Panc1 (cell line): ENCODE measurements at places on chromosomes 16 and 17. TPM values are rescaled to one million over a fixed set of nuclear protein-coding genes. Genes with fewer than 3 reads are reported as not detected.

SEZ6 gene
- total RNA-seq = not detected

GRCh38 chr16:85207357-85207921 is 95.2 kb upstream of the CIBAR2 start:
- H3K4me1 ChIP-seq = peaks cover 21% of the 10 kb centered on the region
- no peak overlapping the region for H3K27ac ChIP-seq
- no peaks in the 10 kb centered on the region for H3K36me3 ChIP-seq
- no peaks in the 10 kb centered on the region for H3K27me3 ChIP-seq

GRCh38 chr17:82396601-82397435 is 21.3 kb upstream of the HEXD start:
- no peak overlapping the region for H3K27ac ChIP-seq
- no peaks in the 10 kb centered on the region for H3K36me3 ChIP-seq
- no peak overlapping the region for H3K4me3 ChIP-seq
- peaks cover 7% of the 10 kb centered on the region; the same call in 1 of the 2 replicates for H3K4me1 ChIP-seq
- DNase-seq = no peak

GRCh38 chr17:77180503-77181357 is 40.0 kb downstream of the SEC14L1 start:
- H3K27ac ChIP-seq = no peak overlapping the region
- H3K36me3 ChIP-seq = no peaks in the 10 kb centered on the region
- peaks cover 77% of the 10 kb centered on the region for H3K4me1 ChIP-seq
- no peaks in the 10 kb centered on the region for H3K27me3 ChIP-seq
- no peak overlapping the region for H3K4me3 ChIP-seq

GRCh38 chr17:63911041-63911635 is at the start of gene CSHL1:
CSHL1 (minus strand) TSS chr17:63911258; CDS start chr17:63911196, 62 bp downstream.
- H3K36me3 ChIP-seq = no peaks in the 10 kb centered on the region
- H3K27me3 ChIP-seq = no peaks in the 10 kb centered on the region; the same call in 1 of the 2 replicates
- H3K4me3 ChIP-seq = no peak within 1 kb of the TSS
- no peak for DNase-seq

DOC2B gene
- 1.5 TPM for total RNA-seq

GRCh38 chr16:383326-384051 is 1.7 kb upstream of the PGAP6 start:
- H3K4me1 ChIP-seq = peaks cover 49% of the 10 kb centered on the region
- H3K27me3 ChIP-seq = no peaks in the 10 kb centered on the region
- H3K27ac ChIP-seq = peak overlapping the region; percentile 87
- no peaks in the 10 kb centered on the region for H3K36me3 ChIP-seq
- DNase-seq = no peak

CEMP1 gene
- not detected for total RNA-seq

DNA sequence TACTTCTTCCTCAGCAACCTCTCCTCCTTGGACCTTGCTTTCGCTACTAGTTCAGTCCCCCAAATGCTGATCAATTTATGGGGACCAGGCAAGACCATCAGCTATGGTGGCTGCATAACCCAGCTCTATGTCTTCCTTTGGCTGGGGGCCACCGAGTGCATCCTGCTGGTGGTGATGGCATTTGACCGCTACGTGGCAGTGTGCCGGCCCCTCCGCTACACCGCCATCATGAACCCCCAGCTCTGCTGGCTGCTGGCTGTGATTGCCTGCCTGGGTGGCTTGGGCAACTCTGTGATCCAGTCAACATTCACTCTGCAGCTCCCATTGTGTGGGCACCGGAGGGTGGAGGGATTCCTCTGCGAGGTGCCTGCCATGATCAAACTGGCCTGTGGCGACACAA is 429 bp downstream of the OR2C1 start:
- DNase-seq = no peak
- no peaks in the 10 kb centered on the region for H3K4me1 ChIP-seq
- no peaks in the 10 kb centered on the region for H3K36me3 ChIP-seq
- no peak overlapping the region for H3K4me3 ChIP-seq
- no peaks in the 10 kb centered on the region for H3K27me3 ChIP-seq

- no peak overlapping the region for H3K4me3 ChIP-seq
- no peaks in the 10 kb centered on the region for H3K4me1 ChIP-seq
- H3K27ac ChIP-seq = no peak overlapping the region
Observed at GRCh38 chr17:47663912-47664623, 14.3 kb downstream of the KPNB1 start.

DNA sequence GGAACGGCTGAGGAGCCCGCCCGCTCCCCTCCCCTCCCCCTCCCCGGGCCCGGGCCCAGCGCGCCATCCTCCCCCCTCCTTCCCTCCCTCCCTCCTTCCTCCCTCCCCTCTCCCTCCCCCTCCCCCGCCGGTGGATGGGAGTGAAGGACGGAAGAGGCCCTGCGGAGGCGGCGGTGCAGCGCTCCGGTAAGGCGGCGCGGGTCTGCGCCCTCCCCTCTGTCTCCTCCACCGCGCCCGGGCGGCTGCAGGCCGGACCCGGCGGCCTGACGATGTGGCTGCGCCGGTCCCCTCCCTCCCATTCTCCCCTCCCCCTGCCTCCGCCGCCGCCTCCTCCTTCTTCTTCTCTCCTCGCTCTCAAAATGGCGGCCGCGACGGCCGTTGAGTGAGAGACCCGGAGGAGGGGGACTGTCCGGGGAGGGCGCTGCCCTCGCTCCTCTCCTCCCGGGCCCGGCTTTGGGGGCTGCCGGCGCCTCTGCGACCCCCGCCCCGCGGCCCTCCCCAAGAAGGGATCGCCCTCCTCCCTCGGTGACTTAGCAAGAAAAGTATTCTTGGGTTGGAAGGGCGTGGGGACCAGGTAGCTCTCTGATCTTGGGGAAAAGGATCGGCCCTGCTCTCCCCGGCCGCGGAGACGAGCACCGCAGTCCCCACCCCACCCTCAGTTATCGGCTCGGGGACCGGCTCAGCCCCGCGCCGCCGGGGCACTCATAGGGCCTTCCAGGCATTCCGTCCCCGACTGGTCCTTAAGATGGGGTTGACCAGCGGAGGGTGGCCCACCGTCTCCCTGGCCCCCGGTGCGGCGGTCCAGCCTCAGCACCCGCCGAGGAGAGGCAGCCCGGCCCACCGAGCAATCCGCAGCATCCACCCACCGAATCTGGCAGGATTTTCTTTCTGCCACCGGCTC is 617 bp downstream of the PAFAH1B1 start:
- peak overlapping the region; percentile 84 for H3K4me3 ChIP-seq
- no peak for DNase-seq
- peaks cover 21% of the 10 kb centered on the region for H3K4me1 ChIP-seq
- no peaks in the 10 kb centered on the region for H3K27me3 ChIP-seq
